Forelimb muscle (tissue), 1 donor: ENCODE measurements at places on chromosomes 16 and 17.

GRCh38 chr17:42442196-42442565, 16.5 kb upstream of the ATP6V0A1 start:
- no peak for DNase-seq

DNA sequence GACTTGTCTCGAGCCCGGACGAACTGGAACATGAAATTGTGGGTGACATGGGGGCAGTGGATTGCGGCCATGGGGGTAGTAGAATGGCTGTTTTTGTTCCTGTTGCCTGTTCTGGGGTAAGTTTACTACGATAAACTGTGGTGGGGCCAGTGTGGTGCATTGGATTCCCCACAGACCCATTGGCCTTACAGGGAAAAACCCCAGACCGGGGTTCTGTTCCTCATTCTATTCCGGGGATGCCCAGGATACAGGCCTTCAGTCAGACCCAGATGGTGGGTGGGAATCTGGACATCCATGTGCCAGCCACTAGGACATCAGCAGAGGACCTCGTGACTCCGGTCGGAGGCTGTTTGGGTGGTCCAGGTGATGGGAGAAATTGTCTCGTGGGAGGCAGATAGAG, 88.1 kb downstream of the ABCC1 start:
- no peak for DNase-seq

DNA sequence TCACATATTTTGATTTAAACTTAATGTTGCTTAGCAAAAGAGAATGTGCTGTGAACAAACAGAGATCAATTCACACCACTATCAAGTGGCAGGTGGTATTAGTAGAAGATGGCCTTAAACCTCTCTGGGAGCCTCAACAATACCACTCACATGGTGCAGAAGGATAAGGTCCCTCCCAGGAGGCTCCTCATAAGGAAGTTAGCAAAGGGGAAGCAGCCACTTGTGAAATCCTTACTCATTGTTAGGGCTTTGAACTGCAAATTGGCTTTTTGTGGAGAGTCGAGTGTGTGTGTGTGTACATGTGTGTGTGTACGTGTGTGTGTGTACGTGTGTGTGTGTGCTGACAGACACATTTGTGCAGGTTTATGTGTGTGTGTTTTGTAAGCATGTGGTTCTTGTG, 48.9 kb upstream of the ASIC2 start:
- no peak for DNase-seq

DNA sequence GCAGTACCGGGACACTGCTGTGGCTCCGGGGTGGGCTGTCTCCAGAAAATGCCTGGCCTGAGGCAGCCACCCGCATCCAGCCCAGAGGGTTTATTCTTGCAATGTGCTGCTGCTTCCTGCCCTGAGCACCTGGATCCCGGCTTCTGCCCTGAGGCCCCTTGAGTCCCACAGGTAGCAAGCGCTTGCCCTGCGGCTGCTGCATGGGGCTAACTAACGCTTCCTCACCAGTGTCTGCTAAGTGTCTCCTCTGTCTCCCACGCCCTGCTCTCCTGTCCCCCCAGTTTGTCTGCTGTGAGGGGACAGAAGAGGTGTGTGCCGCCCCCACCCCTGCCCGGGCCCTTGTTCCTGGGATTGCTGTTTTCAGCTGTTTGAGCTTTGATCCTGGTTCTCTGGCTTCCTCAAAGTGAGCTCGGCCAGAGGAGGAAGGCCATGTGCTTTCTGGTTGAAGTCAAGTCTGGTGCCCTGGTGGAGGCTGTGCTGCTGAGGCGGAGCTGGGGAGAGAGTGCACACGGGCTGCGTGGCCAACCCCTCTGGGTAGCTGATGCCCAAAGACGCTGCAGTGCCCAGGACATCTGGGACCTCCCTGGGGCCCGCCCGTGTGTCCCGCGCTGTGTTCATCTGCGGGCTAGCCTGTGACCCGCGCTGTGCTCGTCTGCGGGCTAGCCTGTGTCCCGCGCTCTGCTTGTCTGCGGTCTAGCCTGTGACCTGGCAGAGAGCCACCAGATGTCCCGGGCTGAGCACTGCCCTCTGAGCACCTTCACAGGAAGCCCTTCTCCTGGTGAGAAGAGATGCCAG, 12.9 kb downstream of the STH start:
- no peak for DNase-seq

- no peak for DNase-seq
Observed at GRCh38 chr17:47897561-47897960, 1.5 kb downstream of the SP2 start.

GRCh38 chr16:25217921-25218320, 1.2 kb downstream of the AQP8 start:
- DNase-seq = no peak

- no peak for DNase-seq
Observed at GRCh38 chr16:66714654-66715307, 18.2 kb upstream of the CMTM4 start.

DNA sequence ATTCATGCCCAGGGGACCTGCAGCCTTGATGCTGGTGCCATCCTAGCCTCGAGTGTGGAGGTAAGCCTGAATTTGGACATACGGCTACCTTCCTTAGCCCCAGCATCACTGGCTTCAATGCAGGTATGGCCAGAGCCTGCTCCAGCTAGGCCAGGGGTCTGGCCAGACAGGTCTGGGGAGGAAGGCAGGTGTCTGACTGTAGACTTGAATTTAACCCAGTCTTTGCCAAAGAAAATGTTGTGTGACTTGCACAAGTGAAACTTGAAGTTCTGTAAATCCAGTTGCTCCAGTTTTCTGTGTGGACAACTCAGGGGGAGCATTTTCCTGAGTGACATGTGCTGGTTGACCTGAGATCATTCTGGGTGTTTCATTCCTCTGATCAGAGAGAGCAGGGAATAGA, 32.8 kb downstream of the TMEM238L start:
- DNase-seq = no peak

DNA sequence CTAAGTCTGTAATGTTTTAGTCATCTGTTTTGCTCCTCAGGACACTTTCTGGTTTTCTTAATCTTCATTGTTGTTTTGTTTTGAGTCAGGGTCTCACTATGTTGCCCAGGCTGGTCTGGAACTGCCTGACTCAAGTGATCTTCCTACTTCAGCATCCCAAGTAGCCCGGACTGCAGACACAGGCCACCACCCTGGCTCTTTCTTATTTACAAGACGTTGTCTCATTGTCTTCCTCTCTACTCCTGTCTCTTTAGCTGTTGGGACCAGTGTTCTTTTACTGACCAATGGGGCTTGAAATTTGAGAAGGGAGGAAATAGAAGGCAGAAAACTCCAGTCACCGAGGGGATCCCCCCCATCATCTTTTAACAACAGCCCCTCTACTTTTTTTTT, 1.2 kb downstream of the SCPEP1 start:
- no peak for DNase-seq

DNA sequence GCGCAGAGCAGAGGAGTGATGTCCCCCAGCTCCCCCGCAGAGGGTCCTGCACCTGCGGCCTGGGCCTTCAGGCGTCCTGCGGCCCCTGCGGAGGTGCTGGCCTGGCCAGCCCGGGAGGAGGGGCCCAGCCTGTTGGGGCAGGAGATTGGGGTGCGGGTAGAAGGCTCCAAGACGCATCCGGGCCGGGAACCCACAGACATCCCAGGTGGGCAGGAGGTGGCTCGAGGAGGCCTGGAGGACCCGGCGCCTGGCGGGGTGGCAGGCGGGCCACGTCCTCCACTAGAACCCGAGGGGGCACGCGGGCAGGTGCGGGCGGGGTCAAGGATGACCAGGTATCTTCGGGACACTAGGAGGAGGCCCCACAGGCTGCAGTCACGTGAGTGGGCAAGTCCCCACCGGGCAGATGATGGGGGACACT, 647 bp upstream of the SECTM1 start:
- DNase-seq = no peak

DNA sequence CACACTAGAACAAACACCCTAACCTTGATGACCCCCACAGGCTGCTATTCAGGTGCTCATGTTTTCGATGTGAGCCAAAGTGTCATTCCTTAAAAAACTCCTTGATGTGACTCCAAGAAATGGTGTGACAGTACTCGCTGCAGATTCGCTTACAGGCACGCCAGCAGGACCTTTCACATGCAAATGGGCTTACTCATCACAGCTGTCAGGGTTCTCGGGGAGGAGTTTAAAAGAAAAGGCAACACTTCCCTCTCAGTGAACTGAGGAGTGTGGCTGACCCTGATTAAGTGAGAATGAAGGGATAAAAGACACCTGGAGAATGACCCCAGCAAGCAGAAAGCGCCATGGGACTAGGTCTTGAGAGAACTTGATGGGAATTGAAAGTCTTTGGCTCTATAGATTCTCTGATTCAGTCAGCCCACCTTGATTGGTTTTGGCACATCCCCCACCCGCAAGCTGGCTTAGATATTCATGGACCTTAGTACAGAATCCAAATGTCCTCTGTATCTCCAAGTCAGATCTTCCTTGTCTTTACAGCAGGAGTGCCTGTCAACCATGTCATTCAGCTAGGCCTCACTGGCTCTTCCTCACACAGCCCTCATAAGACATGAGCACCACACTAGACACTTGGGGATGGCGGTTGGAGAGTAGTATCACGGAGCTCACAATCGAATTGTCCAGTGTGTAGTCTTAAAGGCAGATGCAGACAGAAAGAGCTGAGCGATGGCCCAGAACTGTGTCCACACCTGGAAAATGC, 82.6 kb downstream of the HIC1 start:
- no peak for DNase-seq

- DNase-seq = no peak
Observed at GRCh38 chr17:60579090-60579489, 20.9 kb upstream of the PPM1D start.

- no peak for DNase-seq
Observed at GRCh38 chr16:56614549-56614991, 6.2 kb downstream of the MT2A start.

DNA sequence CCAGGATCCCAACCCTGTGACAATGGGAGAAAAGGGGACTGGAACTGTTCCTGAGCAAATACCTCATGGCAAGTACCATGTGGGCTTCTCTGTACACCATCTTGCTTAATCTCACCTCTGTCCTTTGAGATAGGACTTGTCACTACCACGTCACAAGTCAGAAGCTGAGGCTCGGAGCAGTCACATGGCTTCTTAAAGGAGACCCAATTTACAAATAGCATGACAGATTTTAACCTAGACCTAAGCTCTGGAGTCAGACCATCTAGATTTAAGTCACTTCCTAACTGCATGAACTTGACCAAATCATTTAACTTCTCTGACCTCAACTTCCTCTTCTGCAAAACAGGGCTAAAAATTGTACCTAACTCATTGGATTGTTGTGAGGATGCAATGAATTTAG, 36.0 kb upstream of the CCL1 start:
- no peak for DNase-seq

DNA sequence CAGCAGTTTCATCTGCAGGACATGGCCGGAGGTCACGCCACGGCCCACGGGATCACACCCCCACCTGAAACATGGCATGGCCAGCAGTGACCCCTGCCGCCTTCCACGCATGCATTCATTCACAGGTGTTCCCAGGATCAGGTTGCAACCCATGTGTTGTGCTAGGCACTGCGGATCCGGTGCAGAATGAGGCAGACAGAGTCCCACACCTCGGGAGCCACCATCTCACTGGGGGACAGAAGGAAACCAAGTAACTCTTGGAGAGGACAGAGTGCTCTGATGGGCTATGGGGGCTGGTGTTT, 4.3 kb upstream of the MSRB1 start:
- no peak for DNase-seq

DNA sequence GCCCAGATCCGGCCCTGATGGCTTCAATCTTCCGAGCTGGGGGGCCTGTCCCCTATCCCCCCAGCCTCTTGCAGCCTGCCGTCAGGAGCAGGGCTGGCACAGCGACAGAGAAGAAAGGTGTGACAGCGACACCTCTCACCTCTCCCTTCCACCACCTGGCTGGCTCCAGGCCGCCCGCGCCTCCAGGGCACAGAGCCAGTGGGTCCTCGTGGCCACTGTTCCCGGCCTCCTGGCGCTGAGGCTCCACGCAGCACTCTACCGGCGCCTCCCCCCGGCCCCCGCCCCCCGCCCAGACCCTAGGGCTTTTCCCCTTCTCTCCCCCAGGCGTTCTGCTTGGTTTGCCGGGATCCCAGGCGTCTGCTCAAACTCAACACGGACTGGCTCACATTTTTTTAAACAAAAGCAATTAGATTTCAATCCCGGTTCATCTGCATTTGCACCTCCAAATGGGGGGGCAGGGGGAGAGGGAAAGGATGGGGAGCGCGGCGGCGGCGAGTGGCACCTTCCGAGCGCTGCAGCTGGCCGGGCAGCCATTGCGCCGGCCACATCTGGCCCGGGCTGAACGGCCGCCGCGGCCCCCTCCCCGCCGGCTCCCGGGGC, 12.8 kb upstream of the CBX8 start:
- no peak for DNase-seq

DNA sequence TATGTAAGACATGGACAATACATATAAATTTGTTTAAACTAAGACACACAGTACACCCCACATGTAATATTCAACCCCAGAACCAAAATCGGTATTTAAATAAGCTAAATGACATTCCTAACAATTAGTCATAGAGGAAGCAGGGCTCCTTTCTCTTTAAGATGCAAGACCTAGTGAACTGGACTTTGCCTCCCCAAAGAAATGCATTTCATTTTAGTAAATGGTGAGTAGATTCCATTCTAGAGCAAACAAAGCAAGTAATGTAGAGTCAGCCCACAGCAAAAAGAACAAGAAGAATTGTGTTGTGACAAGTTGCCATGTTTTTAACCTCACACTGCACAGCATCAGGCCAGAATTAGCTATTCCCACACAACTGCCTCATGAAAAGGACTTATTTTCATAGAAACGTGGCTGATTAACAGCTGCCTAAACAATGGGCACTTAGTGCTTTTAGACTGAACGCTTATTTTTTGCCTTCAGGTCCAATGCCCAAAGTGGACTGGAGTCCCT, 14.4 kb downstream of the DNAJC7 start:
- no peak for DNase-seq

GRCh38 chr17:39823407-39824054, 40.6 kb downstream of the IKZF3 start:
- no peak for DNase-seq

GRCh38 chr16:72210072-72210471, 38.1 kb upstream of the PMFBP1 start:
- DNase-seq = no peak

DNA sequence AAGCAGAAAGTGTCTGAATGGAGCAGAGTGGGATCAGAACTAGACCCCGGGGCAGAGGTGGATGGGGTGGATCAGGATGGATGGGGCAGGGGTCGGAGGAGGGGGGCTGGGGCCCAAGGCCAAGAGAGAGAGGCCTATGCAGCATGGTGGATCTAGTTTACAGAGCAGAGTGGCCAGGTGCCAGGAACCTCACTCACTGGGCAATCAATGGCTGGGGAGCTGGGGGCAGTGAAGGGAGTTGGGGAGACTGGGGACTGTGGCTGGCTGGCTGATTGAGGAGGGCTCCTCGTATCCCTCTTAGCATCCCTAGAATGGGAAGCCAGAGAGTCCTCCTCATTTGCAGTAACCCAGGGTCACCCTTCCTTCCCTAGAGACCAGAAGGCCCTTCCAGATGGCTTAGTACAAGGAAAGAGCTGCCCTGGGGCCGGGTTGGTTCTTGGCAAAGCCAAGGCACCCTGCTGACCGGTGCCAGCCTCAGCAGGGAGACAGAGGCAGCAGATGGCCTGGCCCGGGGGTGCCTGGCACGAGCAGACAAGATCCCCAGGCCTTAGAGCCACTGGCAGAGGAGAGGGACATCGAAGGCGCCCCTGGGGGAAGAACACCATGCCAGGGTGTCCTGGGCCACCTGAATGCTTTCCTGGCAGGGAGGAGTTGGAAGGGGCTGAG, 36.8 kb downstream of the SRCIN1 start:
- no peak for DNase-seq

- DNase-seq = no peak
Observed at GRCh38 chr16:85634747-85635544, 21.8 kb downstream of the GSE1 start.
